NCI-H460 (cell line): ENCODE measurements at places on chromosomes 11 and 22. TPM values are rescaled to one million over a fixed set of nuclear protein-coding genes. Genes with fewer than 3 reads are reported as not detected.

The MMP10 gene
- 2.8 and 4.6 TPM in 2 replicates for total RNA-seq

The GPHA2 gene
- total RNA-seq, result not detected in 2 replicates

The TTC17 gene
- total RNA-seq, result 59.7 and 62.6 TPM in 2 replicates

The IL18 gene
- 4.2 and 6.0 TPM in 2 replicates for total RNA-seq

The C11orf91 gene
- not detected in 2 replicates for total RNA-seq

The OR10G8 gene
- not detected in 2 replicates for total RNA-seq

The DUSP8 gene
- total RNA-seq, result 1.1 and 3.1 TPM in 2 replicates

The SLC22A12 gene
- total RNA-seq, result not detected in 2 replicates

The RFPL3 gene
- not detected in 2 replicates for total RNA-seq

The OSBP2 gene
- 1.5 and 2.3 TPM in 2 replicates for total RNA-seq

The XNDC1N gene
- total RNA-seq, result 2.0 and 3.2 TPM in 2 replicates

The NEFH gene
- total RNA-seq, result 0.02 TPM in 1 of 2 replicates, not detected in the other

The CRYBA4 gene
- total RNA-seq, result not detected in 2 replicates

The SMC1B gene
- 0.10 TPM in 1 of 2 replicates, not detected in the other for total RNA-seq

The PANX3 gene
- not detected in 2 replicates for total RNA-seq

The MS4A6E gene
- total RNA-seq, result not detected in 2 replicates

The CCDC116 gene
- not detected in 2 replicates for total RNA-seq

The OR56A1 gene
- not detected in 2 replicates for total RNA-seq

The OR51E2 gene
- total RNA-seq, result not detected in 2 replicates

The BTG4 gene
- total RNA-seq, result 0.12 and 0.17 TPM in 2 replicates

The FGF19 gene
- total RNA-seq, result 0.12 and 0.17 TPM in 2 replicates

The TTC36 gene
- total RNA-seq, result not detected in 2 replicates

The OR8D1 gene
- total RNA-seq, result not detected in 2 replicates

The OR2D2 gene
- total RNA-seq, result 0.10 TPM in 1 of 2 replicates, not detected in the other

The TECTA gene
- not detected in 2 replicates for total RNA-seq

The CCDC83 gene
- total RNA-seq, result not detected in 2 replicates

The XKR3 gene
- total RNA-seq, result not detected in 2 replicates

The PLEKHB1 gene
- 0.15 TPM in 1 of 2 replicates, not detected in the other for total RNA-seq

The CSNK1E gene
- 122 and 135 TPM in 2 replicates for total RNA-seq

The PDE3B gene
- total RNA-seq, result 22.0 and 25.2 TPM in 2 replicates

The OR9I1 gene
- not detected in 2 replicates for total RNA-seq

The TEX54 gene
- not detected in 2 replicates for total RNA-seq

The OR6A2 gene
- total RNA-seq, result 0.23 TPM in 1 of 2 replicates, not detected in the other

The ART5 gene
- total RNA-seq, result not detected in 2 replicates

The TMPRSS5 gene
- total RNA-seq, result 0.15 TPM in 1 of 2 replicates, not detected in the other

The CARD18 gene
- not detected in 2 replicates for total RNA-seq

The SEZ6L gene
- total RNA-seq, result not detected in 2 replicates

The SLC17A6 gene
- total RNA-seq, result not detected in 2 replicates

The P2RY2 gene
- not detected in 2 replicates for total RNA-seq

The RSF1 gene
- total RNA-seq, result 18.4 and 19.2 TPM in 2 replicates

The FBLN1 gene
- total RNA-seq, result 2.5 and 3.9 TPM in 2 replicates

The DYNC2H1 gene
- 15.5 and 20.8 TPM in 2 replicates for total RNA-seq

The TPBGL gene
- total RNA-seq, result not detected in 2 replicates

The NLRP14 gene
- total RNA-seq, result 0.07 and 0.23 TPM in 2 replicates

The ANGPTL5 gene
- not detected in 2 replicates for total RNA-seq
